EH (cell line): ENCODE measurements at places on chromosomes 12 and 14.

- DNase-seq: no peak
These were observed 7.3 kb upstream of the TMEM179 start for GRCh38 chr14:104611881-104612280.

DNA sequence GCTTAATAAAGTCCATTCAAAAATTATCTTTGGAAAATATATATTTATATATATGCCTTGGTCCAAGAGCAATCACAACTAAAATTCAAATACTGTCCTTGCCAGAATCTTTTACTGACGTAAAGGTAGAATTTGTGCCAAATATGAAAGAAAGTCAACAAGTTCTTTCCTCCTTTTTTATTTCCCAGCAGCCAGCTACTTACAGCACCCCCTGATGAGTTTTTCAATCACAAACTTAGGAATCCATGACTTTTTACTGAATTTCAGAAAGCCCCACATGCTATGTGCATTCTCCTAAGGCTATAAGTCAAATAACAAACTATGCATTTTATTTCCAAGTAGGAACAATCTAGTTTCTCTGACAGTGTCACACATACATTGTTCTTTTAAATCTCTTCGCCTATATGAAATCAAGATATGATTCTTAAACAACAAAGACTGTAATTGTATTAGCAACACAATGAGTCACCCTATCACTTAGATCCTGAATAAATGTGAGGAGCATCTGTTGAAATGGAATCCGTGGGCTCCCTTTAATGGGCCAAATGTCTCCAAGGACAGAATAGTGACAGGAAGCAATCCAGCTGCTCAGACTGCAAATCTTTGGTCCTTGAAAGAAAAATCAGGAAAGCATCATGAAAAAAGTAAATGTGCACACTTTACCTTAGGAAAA lies 271.4 kb downstream of the DUSP6 start:
- no peak for DNase-seq

DNA sequence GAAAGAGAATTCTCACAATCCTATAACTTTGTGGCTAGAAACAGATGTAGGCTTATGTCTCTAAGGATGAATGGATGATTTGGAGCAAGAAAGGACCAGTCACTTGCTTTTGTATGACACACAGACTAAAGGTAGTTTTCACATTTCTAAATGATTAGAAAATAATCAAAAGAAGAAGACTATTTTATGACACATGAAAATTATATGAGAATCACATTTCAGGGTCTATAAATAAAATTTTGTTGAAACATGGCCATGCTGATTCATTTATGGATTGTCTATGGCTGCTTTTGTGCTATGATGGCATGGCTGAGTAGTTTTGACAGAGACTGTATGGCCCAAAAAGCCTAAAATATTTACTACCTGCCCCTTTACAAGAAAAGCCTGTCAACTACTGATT lies 49.4 kb upstream of the FRMD6 start:
- DNase-seq: peak; percentile 53

- no peak for DNase-seq
These were observed 126.4 kb downstream of the RIMBP2 start for GRCh38 chr12:130589540-130590317.

DNA sequence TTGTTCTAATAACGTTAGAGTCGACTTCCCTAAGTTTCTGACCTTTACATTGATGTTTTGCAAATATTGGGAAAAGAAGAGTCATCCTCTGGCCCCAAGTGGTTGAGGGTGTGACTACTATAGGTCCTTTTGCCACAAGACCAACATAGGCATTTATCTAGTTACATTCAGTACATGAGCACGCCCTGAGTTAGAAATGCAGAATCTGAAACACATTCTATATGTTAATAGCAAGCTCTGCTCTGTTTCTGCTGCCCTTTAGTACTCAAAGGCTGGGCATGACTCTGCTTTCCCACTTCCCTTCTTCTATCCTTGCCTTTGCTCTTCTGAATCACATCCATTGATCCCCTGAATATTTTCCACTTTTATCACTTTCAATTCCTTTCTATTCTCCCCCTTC lies 115.1 kb upstream of the PTPRB start:
- no peak for DNase-seq

DNA sequence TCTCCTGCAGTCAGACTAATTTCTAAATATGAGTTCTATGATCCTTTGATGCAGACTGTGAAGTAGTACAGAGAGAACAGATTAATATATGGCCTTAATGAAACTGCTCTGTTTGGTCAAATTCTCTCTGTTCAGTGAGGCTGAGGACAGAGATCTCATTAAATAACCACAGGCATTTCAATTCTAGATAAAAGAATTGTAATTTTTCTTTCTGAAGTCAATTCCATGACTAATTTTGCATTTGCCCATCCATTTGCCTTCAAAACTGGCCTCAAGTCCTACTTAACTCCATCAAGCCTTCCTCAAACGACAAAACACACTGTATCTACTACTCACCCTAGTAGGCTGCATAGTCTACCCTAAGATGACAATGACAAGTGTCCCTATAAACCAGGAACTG lies 67.1 kb downstream of the DUSP16 start:
- no peak for DNase-seq

DNA sequence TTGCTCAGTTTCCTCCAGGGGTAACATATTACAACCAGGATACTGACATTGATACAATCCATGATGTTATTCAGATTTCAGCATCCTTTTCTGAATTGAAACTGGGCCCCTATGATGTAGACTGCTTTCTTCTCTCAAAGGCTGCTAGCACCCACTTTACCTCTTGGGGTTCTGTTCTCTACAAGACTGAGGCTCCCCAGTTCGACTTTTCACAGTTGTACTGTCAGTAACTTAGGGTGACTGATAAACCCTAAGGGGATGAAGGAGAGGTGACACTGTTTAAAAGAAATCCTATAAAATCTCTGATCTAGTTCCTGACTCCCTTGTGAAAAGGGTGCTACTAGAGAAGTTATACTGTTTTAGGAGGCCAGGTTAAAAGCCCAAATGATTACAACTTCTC lies 818 bp downstream of the VPS33A start:
- DNase-seq: no peak

- DNase-seq: no peak
These were observed 129.2 kb upstream of the SLCO1B1 start for GRCh38 chr12:21001778-21002177.

GRCh38 chr12:48084066-48084465 lies 21.8 kb downstream of the SENP1 start:
- peak; percentile 44 for DNase-seq

- no peak for DNase-seq
These were observed 648.5 kb downstream of the RPS29 start for GRCh38 chr14:48937541-48938195.

DNA sequence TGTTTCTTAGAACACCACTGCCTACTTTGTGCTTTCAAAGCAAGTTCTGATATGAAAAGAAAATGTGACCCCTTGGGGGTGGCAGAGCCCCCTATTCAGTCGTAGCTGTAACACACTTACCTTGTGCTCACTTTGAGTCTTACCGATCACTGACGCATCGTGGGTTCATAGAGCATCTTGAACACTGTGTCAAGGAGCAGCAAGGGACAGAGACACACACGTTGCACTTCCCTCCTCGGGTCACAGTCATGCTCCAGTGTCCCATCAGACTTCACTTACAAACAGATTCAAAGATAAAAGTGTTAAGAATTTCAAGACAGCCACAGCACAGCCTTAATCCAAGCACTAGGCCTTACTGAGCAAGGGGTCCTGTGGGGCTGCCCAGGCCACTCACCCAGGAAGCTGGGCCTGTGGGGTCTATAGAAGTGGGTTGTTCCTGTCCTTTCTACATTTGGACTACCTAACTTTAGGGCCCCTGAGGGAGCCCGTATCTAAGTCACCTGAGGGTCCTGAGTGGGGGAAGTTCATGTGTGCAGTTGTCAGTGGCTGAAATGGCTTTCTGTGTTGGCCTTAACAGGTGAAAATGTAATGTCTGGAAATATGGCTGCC lies 75.4 kb upstream of the BDKRB2 start:
- no peak for DNase-seq

GRCh38 chr14:100440207-100440631 lies 117.1 kb downstream of the SLC25A47 start:
- peak; percentile 65 for DNase-seq

- no peak for DNase-seq
These were observed 151.1 kb upstream of the PKP2 start for GRCh38 chr12:33047666-33048065.

DNA sequence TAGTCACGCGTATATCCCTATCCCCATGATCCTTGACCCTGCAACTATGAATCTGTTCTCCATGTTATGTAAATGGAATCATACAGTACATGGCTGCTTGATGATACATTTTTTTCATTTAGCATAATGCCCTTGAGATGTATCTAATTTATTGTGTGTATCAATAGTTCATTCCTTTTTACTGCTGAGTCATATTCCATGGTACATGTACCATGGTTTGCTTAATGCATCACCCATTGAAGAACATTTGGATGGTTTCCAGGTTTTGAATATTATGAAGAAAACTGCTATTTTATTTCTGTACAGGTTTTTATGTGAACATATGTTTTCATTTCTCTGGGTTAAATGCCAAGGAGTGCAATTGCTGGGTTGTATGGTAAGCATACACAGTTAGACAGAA lies 4.0 kb upstream of the RNASE10 start:
- no peak for DNase-seq

- no peak for DNase-seq
These were observed 3.4 kb upstream of the TMEM19 start for GRCh38 chr12:71682466-71682865.

DNA sequence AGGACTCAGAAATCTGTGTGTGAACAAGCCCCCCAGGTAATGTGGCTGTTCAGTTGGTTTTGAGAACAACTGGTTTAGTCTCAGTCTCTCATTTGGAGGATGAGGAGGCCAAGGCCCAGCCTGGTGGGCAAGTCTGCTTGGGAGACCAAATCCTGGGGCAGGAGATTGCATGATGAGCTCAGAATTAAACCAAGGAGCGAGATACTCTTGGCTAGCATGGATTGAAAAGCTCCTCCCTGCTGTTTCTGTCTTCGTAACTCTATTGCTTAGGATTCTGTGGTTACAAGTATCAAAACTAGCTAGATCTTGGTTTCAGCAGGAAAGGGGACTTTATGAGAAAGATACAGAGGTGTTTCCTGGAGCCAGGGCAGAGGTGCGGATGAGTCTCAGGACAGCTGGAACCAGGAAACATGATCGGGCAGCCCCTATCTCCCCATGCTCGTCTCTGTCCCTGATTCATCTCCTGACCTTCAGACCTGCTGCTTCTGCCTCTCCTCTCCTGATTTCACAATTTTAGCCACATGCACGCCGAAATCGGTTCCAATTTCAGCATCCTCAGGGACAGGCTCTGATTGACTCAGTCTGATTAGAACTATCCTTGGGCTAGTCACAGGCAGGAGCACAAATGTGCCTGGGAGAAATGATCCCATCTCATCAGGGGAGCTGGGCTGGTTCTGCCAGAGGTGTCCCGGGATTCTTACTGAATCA lies 40.2 kb upstream of the RIN3 start:
- peak; percentile 87 for DNase-seq

GRCh38 chr14:95299271-95299670 lies 20.4 kb downstream of the CLMN start:
- no peak for DNase-seq

- no peak for DNase-seq
These were observed 383.5 kb downstream of the RGS6 start for GRCh38 chr14:72315714-72316113.

DNA sequence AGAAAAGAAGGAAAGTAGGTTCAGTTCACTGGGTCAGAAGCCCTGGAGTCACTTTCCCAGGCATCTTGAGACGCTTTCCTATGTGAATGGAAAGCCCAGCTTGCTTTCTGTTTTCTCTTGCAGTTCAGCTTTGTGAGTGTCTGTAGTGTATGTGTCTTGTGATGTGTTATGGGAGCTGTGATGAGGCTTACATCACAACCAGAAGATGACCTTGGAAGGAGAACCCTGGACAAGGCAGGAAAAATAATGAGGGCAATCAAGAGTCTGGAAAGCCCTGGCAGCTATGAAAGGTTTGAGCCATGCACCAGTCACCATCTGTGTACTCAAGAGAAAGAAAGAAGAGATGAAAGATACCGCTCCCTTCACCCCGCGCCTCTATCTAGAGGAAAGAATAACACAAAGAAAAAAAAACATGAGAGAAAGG lies 35.2 kb upstream of the PTGR2 start:
- no peak for DNase-seq

DNA sequence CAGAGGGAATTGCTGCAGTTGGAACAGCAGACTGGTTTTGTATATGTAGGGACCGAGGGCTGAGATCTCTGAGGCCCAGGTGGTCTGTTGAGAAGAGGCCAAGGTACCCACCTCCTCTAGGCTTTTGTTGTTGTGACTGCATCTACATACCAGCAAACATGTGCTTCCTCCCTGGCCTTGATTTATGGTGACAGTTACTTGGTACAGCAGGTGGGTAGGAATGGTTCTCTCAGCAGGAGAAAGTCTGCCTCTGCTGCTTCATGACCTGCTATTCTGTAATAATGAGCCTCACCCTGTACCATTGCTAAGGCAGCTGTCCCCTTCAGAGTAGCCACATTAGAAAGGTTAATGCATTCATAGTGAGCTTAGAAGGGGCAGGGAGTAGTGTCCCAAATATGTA lies 196.7 kb upstream of the PELI2 start:
- no peak for DNase-seq

GRCh38 chr14:37060496-37061260 lies 111.7 kb downstream of the SLC25A21 start:
- no peak for DNase-seq

GRCh38 chr14:103543721-103544387 lies 14.9 kb downstream of the TRMT61A start:
- DNase-seq: no peak

GRCh38 chr12:119082496-119082895 lies 96.2 kb upstream of the HSPB8 start:
- DNase-seq: no peak

GRCh38 chr12:95412482-95413311 lies 61.3 kb upstream of the METAP2 start:
- DNase-seq: peak; percentile 98

GRCh38 chr12:125999628-126000027 lies 934.4 kb downstream of the AACS start:
- DNase-seq: no peak

GRCh38 chr12:21528953-21529352 lies 2.9 kb downstream of the SPX start:
- no peak for DNase-seq

DNA sequence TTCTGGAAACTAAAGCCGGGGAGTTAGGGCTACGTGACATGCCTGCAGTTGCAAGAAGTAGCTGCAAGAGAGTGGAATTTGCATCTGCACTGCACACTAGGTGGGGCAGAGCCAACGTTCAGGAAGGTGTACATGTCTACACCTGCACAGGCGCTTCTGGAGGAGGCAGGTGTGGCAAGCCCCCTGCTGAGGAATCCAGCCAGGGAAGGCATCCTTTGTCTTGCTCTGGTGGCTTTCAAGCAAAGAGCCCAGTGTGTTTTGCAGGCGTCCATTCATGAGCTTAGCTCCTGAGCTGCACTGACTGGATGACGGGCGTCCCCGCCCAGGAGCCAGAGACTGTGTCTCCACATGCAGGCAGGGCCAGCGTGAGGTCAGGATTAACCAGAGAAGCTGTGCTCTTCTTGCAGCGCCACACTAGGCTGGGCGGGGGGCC lies 116.3 kb downstream of the ZFP36L1 start:
- no peak for DNase-seq

DNA sequence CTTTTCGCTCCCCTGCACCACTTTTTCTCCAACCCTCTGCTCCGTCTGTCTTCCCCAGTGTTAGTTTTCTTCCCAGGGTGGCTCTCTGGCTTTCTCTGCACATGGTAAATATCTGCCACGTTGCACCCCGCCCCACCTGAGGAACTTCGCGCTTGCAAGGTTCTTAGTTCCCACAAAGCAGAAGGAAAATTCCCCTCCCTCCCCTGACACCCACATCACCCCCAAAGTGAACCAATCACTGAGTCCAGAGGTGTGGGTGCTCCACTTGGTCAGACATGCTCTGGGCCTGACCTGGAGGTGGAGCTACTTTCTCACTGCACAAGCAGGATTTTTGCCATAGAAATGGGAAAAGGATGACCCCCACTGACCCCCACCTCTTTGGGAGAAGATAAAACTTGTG lies 415.0 kb downstream of the FUT8 start:
- DNase-seq: no peak
